Stimulated activated CD4-positive, alpha-beta T cell treated with anti-CD3 and anti-CD28 coated beads, Interleukin-1b, Interleukin-23, amount 100 ng/mL, for 24 hours (primary cell): ENCODE measurements at places on chromosomes 11 and 22.

- DNase-seq: no peak
Measured at GRCh38 chr11:110059706-110060463, 33.3 kb upstream of the ZC3H12C start.

GRCh38 chr22:19880786-19881569 lies 26.3 kb upstream of the GNB1L start:
- DNase-seq: no peak

DNA sequence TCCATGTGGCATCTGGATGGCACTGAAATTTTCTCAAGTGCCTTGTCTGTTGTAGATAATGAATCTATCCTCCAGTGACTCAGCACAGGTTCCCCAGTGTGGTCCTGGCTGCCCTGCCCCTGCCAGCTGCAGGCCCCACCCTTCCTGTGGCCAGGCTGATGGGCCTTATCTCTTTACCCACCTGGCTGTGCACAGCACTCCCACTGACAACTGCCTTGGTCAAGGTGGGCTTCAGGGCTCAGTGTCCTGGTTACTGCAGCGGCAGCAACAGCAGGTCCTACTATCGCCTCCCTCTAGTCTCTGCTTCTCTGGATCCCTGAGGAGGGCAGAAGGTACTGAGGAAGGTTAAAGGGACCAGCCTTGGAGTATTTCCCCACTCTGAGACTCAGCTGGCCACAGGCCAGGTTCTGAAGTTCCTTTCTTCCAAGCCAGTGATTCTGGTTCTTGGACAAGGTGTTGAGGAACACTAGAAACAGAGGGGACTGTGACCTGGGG lies 3.1 kb downstream of the HMBS start:
- no peak for DNase-seq

DNA sequence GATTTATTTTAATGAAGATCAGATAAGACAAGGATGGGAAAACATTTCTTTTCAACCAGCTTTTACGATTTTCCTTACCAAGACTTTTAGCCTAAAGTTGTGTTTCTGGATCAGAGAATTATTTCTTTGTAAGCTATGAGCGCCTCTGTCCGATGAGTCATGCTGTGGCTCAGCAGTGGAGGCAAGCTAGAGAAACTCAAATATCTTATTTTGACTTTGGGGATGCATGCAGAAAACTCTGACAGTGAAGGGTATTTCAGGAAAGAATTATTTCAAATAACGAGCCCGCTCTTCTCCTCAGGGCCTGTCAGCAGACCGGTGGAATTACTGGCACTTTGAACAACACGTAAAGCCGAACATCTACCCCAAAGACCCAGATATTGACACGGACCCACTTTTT lies 77.9 kb upstream of the OR5AK2 start:
- no peak for DNase-seq

GRCh38 chr22:22037229-22037628 lies 54.6 kb upstream of the TOP3B start:
- DNase-seq: no peak

GRCh38 chr22:39097098-39098020 lies at the start of gene APOBEC3H:
Gene APOBEC3H, plus strand, starts transcription at chr22:39097244. Its CDS starts 3,035 bp downstream, at chr22:39100279.
- no peak for DNase-seq

GRCh38 chr11:117435326-117435725 lies 107.7 kb downstream of the CEP164 start:
- no peak for DNase-seq

GRCh38 chr11:74169738-74170458 lies 904 bp downstream of the C2CD3 start:
- DNase-seq: no peak

- no peak for DNase-seq
Measured at GRCh38 chr11:40228662-40229061, 1230.8 kb downstream of the LRRC4C start.

DNA sequence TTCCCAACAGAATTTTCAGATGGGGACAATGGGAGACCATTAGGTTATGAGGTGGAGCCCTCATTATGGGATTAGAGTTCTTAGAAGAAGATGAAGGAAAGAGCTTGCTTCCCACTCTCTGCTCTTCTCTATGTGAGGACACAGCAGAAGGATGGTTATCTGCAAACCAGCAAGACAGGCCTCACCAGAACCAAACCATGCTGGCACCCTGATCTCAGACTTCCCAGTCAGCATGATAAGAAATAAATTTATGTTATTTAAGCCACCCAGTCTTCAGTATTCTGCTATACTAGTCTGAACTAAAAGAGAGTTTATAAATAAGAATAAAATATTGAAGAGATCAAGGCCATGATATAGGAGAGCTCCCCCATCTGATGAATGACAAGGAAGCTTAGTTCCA lies 946.3 kb upstream of the CCDC90B start:
- DNase-seq: no peak

DNA sequence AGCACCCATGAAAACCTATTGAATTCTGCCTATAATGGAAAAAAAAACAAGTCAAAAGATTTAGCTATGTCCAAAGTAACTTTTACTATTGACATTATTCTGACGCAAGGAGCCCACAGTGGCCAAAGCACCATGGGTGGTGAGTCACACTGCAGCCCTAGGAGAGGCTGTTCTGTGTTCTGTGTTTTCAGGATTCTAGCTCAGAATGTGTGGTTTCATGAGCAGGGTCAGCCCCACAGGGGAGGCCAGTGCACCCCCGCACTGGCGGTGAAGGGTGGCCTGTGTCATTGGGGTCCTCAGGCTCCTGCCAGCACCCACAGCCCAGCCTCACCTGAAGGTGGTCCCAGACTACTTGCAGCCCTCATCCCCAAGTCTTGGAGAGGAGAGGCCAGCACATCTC lies 112.2 kb downstream of the BRD1 start:
- no peak for DNase-seq

- no peak for DNase-seq
Measured at GRCh38 chr11:102620818-102621561, 4.1 kb downstream of the MMP20 start.

DNA sequence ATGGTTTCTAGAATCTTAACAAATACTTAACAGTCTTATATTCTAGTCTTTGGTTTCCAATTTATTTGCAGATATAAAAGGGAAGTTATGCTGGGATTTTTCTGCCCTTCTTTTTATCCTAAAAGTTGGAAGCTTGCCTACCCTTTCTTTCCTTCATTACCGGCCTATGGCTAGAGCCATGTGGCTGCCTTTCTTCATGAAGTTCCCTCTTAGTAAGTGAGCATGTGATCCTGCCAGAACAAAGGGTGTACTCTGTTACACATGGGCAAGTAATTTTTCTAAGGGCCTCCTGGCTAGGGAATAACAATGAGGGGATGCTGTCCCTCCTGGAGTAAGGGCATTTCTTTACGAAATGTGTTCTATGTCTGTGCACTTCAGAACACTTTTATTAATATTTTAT lies 252.1 kb upstream of the PITPNB start:
- no peak for DNase-seq

- no peak for DNase-seq
Measured at GRCh38 chr11:74139151-74139918, 31.5 kb downstream of the C2CD3 start.

DNA sequence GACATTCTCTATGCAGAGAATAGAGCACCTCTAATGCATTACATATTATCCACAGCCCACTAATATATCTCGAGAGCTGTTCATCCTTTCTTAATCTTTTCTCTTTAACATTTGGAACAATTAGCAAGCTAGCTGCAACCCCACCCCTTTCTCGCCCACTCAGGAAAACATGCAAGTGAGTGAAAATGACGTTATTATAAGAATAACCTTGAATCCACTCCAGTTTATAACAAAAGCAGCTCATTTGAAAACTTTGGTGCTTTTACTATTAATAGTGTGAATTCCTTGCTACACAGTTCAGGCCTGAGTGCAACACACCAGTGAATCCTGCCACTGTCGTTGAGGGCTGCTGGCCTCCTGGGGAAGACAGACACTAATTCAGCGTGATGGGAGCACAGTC lies 63.3 kb upstream of the BMAL1 start:
- DNase-seq: no peak

DNA sequence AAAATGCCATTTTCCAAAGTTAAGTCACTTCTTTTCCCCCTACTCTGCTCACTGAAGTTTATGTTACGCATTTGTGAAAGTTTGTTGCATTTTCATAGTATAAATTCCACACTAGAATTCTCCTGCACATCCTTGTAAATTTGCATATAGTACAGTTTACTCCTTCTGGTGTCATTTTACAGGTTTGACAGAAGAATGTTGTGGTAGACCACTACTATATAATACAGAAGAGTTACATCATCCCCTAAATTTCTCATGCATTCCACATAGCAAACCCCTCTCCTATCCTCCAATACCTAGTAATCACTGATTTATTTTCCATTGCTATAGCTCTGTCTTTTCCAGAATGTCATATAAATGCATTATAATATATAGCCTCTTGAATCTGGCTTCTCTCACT lies 64.5 kb downstream of the CCDC73 start:
- DNase-seq: no peak

DNA sequence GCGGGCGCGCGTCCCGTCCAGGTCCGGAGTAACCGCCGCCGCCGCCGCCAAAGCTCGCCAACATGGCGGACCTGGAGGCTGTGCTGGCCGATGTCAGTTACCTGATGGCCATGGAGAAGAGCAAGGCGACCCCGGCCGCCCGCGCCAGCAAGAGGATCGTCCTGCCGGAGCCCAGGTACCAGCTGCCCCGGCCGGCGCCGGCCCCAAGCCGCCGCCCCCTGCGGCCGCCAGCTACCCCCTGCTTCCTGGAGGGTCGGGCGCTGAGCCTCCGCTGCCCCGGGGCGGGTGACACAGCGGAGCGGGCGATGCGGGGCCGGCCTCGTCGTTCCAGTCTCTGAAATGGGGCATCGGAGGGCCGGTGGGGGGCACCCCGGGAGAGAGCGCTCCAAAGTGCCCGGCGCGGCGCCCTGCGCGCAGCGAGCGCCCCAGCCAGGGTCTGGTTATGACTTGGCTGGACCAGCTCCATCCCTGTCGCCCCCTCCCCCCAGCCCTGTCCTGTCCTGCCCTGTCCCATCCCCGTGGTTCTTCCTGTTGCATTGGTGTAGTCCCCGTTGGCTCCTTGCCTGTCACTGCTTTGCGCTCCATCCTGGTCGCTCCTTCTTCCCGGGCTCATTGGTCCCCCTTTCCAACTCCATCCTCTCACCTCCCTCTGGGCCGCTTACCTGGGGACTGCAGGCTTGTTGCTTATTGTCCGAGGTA lies 653 bp downstream of the GRK3 start:
- no peak for DNase-seq

GRCh38 chr11:36395978-36396736 lies 100.1 kb downstream of the PRR5L start:
- DNase-seq: no peak

GRCh38 chr11:130817330-130817944 lies 98.8 kb downstream of the SNX19 start:
- no peak for DNase-seq

DNA sequence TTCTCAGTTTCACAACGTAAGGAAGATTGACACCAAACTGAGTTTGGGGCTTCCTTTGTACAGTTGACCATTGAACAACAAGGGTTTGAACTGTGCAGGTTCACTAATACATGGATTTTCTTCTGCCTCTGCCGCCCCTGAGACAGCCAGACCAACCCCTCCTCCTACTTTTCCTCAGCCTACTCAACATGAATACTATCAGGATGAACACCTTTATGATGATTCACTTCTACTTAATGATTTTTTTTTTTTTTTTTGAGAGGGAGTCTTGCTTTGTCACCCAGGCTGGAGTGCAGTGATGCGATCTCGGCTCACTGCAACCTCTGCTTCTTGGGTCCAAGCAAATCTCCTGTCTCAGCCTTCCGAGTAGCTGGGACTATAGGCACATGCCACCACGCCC lies 14.6 kb downstream of the RBM4 start:
- no peak for DNase-seq
